ENCODE measurements at places on chromosomes 6 and 20.

GRCh38 chr6:37029249-37029971 is 24.0 kb downstream of the FGD2 start:
- DNase-seq = peak; percentile 66

GRCh38 chr6:140956571-140957369 is 1176.0 kb upstream of the GJE1 start:
- DNase-seq = no peak

DNA sequence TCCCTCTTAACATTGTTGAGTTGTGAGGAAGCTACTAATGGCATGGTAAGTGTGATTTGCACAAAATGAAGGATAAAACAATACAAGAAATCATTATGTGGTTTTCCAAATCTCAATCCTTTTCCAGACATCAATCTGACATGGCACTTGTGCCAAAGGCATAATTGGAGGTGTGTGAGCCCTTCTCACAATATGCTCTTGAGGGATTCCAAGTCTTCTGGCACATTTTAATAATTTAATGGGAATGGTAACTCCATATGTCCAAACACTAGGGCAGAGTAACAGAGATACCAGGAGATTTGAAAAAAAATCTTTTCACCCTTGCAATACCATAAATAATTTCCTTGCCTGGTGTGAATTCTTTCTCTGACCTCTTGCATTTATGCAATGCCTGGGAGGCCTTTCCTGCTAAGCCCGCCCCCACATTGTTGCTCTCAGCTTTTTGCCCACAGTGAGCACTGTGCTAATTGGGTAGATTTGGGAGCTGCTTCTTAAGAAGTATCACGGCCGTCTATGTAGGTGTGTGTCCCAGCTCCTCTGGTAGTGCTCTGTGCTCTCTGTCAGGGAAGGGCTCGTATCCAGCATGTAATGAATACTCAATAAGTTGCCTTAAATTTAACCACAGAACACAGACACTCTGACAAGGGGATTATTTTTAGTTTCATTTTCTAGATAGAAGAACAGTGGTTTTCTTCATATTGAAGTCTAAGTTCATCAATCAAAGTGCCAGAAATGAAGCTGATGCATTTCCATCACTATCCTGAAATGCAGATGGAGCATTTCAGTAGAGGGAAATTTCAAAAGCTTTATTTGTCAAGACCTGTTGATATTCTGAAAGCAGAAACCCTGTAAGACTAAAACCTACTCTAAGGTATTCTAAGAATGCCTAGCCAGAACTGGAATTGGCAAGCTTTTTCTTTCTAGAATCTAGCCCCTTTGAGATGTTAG is 54.4 kb upstream of the CEP85L start:
- DNase-seq = peak; percentile 2

DNA sequence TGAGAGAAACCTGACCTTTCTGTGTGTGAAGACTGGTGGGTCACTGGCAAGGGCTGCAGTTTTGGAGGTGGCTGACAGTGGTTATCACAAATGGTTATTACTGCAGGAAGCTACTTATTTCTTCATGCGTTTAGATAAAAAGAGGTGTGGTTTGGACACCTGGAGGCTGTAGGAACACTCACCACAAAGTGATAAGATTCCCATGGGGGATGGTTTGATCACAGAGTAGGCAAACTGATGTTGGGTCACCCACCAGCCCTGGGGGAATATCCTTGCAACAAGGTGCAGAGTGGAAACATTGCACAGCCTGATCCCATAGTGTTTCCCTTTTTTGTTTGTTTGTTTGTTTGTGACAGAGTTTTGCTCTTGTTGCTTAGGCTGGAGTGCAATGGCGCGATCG is 33.9 kb upstream of the RNGTT start:
- DNase-seq = no peak

DNA sequence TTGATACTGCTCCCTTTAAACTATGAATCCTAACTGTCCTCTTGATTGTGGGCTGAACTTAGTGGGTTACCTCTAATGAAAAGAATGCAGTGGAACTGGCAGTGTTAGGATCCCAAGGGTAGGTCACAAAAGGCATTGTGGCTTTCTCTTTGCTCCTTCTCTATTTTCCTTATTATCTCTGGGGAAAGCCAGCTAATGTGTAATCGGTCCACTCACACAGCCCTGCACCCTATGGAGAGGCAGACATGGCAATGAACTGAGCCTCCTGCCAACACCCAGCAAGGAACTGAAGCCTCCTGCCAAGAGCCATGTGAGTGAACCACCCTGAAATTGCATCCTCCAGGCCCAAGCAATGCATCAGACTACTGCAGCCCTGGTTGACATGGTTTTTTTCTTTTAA is 24.6 kb upstream of the ZNF133 start:
- DNase-seq = no peak

DNA sequence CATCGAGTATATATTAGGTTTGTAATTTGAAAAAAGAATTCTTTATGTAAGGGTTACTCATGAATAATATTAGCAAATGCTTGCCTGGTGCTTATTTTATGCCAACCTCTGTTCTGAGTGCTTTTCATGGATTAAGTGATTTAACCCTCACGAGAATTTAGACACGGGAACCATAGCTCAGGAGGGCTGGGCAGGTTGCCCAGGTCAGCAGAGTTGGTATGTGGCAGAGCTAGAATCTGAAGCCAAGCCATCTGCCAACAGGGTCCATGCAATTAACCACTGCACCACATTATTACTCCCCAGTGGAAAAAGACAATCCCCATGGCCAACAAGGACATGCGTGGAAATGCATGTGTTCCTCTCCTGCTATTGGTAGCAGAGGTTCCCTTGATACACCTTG is 345.6 kb downstream of the CDC5L start:
- DNase-seq = no peak

- DNase-seq = no peak
Observed at GRCh38 chr6:155274533-155274932, 10.7 kb downstream of the CLDN20 start.

- DNase-seq = no peak
Observed at GRCh38 chr6:7859591-7859990, 51.0 kb downstream of the TXNDC5 start.

GRCh38 chr20:45405571-45406259 is 2.4 kb upstream of the DBNDD2 start:
- no peak for DNase-seq

GRCh38 chr6:45965792-45966191 is 49.9 kb downstream of the CLIC5 start:
- DNase-seq = no peak

DNA sequence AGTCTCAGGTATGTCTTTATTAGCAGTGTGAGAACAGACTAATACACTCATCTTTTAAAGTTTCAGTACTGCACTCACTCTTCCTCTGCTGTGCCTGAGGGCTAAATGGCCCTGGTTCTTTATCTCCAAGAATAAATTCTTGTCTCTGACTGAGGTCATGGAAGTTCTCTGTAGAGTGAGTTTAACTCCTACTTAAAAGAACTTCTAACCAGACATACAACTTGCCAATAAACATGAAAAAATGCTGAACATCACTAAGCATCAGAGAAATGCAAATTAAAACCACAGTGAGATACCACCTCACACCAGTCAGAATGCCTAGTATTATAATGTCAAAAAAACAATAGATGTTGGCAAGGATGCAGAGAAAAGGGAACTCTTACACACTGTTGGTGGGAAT is 73.6 kb downstream of the ADAT2 start:
- DNase-seq = no peak

GRCh38 chr6:27742833-27743573 is 169.2 kb downstream of the OR2B2 start:
- no peak for DNase-seq

- no peak for DNase-seq
Observed at GRCh38 chr20:59785986-59786795, 147.2 kb downstream of the SYCP2 start.

DNA sequence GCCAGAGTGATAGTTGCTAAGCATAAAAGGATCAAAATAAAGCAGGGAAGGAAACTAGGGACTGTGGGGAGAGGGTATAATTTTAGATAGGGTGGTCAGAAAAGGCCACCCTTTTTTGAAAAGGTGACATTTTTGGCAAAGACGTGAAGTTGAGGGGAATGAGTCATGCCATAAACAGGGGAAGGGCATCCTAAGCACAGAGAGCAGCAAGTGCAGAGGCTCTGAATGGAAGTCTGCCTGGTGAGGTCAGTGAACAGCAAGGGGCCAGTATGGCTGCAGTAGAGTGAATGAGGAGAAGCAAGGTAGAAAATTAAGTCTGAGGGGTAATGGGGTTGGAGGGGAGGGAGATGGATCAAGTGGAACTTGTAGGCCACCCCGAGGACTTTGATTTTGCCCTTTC is 2.4 kb downstream of the KLC4 start:
- no peak for DNase-seq

- DNase-seq = no peak
Observed at GRCh38 chr6:21732731-21733130, 139.2 kb downstream of the SOX4 start.

DNA sequence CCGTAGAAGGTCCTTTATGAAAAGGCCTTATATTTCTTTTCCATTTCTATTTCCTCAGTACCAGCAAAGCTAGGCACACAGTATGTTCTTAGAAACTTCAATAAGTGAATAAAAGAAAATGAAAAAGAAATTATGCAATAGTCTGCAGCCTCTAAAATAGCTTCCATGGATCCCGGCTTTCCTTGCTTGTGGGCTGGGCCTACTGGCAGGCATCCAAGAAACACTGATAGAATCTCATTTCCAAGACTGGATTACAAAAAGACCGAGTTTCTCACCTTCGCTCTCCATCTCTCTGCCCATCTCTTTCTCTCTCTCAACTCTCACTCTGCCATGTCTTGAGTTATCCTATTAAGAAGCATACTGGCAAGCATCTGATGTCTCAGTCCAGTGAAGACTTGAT is 187.5 kb upstream of the FKBP1C start:
- DNase-seq = no peak

GRCh38 chr20:52959125-52959524 is 13.0 kb upstream of the TSHZ2 start:
- no peak for DNase-seq

- DNase-seq = no peak
Observed at GRCh38 chr6:1347161-1347560, 35.3 kb downstream of the FOXQ1 start.

DNA sequence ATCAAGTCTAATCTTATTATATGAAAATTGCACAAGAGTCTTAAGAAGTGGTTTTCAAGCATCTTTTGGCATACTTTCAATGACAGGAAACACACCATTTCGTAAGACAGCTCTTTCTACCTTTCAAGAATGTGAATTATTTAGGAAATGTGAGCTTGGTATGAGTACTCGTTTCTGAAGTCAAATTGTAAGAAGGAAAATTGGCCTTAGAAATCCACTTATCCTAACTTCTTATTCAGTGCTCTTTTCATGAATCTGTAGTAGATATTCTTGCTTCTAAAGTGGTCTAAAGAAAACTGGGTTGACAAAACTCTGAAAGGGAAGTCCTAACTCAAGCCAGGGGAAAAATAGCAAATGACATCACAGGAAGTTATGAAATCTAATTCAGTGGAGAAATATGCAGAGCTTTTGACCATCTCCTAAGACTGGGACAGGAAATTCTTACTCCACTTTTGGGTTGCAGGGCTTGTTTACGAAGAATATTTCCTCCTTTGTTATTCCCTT is 38.5 kb upstream of the OGFRL1 start:
- no peak for DNase-seq

GRCh38 chr20:49417843-49418555 is 64.5 kb downstream of the KCNB1 start:
- no peak for DNase-seq

GRCh38 chr20:63518946-63519667 is 1.5 kb upstream of the PPDPF start:
- no peak for DNase-seq

DNA sequence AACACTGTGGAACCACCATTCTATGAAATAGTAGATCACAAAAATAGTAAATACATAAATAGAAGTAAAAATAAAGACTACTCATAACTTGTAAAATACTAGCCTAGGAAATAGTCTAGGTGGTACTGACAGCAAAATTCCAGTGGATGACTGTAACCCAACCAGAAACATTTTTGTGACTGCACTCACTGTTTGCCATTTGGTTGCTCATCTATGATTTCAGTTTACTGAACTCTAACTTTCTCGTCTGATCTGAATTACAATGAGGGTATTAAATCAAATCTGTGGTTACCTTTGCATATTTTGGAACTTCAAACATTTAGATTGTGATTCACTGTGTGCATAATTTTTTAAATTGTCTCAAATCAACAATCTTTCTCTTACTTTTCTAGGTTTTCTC is 151.1 kb downstream of the KHDC1L start:
- no peak for DNase-seq

- DNase-seq = no peak
Observed at GRCh38 chr6:53960311-53960710, 150.9 kb upstream of the MLIP start.

DNA sequence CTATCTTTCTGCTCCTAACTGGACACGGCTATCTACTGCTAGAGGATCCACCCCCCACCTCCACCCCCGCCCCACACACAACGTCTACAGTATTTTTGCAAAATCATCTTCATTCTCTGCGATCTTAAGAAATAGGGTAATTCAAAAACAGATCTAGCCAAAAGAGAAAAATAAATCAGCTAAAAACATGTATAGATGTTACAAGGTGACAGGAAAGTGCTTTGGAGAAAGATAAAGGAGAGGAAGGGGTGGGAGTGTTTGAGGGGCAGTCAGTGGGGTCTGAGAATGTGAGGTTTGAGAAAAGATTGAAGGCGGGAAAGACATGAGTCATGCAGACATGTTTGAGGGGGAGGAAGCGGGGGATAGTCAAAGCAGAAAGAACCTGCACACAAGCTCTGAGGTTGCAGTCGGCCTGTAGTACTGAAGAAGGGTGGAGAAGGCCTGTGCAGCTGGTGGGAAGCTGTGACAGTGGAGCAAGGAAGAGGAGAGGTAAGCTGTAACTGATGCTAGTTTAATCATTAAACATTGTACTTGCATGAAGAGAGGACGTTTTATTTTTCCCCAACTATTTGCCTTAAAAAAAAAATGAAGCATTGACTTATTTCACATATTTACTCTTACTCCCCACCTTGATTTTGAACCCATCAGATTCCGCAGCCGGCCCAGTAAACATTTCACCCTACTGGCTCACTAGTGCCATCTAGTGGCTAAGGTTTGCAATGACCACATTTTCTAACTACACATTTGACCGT is 332.6 kb downstream of the ADGRB3 start:
- DNase-seq = no peak

DNA sequence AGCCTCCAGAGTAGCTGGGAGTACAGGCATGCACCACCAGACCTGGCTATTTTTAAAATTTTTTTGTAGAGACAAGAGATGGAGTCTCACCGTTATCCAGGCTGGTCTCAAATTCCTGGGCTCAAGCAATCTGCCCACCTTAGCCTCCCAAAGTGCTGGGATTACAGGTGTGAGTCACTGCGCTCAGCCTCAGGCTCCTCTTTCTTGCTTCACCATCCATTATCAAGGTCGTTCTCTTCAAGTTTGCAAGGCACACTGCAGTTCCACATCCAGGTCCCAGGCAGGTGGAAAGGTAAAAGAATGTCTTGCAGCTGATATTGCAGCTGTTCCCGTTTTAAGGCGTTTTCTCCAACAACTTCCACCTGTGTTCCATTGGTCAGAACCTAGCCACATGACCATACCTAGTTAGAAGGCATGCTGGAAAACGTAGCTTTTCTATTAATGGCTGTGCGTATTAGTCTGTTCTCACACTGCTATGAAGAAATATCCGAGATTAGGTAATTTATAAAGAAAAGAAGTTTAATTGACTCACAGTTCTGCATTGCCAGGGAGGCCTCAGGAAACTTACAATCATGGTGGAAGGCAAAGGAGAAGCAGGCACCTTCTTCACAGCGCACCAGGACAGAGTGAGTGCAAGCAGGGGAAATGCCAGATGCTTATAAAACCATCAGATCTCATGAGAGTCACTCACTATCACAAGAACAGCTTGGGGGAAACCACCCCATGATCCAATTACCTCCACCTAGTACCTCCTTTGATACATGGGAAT is 51.7 kb downstream of the PCNA start:
- DNase-seq = no peak

- peak; percentile 15 for DNase-seq
Observed at GRCh38 chr20:44780226-44780625, 30.1 kb downstream of the RIMS4 start.

All from GDM1 (cell line).